ENCODE measurements at places on chromosomes 5 and 9.

DNA sequence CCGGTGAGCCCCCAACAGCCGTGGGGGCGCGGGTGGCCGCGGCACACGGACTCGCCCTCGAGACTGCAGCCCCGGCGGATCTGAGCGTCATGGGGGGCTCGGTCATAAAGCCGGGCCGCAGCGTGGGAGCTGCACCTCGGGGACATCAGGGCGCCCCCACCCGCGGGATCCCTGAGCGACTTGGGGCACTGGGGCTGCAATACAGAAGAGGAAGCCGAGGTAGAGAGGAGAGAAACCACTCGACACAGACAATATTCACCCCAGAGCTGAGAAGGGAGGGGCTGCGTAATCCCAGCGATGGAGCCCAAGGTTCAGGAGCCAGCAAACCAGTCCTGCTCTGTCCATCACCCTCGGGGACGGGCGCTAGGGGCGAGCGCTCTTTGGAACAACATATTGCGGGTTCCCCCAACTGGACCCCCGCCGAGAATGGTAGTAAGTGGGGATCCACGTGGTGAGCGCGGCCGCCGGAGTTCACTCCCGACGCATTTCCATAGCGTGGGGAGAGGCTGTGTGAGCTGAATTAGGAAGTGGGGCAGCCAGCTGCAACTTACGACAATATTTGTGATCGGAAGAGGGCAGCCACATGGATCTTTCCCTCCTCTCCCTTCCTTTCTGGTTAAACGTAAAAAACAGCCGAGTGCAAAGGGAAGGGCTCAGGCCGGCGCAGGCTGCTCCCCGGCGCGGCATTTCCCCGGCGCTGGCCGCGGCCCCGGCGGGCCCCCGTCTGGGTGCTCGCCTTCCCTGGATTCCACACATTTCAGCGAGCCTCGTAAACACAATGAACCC is 9.9 kb downstream of the PTCH1 start:
- DNase-seq, result no peak

GRCh38 chr5:164204338-164204946 is 699.0 kb downstream of the MAT2B start:
- no peak for DNase-seq

DNA sequence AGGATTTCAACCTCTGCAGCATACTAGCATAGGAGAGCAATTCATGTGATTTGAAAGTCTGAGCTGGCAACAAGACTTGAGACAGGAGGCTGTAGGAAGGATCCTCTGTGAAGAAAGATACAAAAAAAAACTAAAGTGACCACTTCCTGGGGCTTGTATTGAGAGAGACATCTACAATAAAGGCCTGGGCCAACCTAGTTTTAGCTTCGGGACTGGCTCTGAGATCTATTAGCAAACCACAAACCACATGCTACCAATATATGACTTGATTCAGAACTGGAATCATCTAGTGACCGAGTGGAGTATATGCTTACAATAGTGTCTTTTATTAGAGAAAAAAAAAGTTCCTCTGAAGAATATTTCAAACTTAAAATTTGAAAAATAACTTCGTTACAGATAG is 1448.9 kb upstream of the CDH6 start:
- DNase-seq, result no peak

GRCh38 chr5:170311511-170312300 is 14.1 kb upstream of the LCP2 start:
- DNase-seq, result no peak

DNA sequence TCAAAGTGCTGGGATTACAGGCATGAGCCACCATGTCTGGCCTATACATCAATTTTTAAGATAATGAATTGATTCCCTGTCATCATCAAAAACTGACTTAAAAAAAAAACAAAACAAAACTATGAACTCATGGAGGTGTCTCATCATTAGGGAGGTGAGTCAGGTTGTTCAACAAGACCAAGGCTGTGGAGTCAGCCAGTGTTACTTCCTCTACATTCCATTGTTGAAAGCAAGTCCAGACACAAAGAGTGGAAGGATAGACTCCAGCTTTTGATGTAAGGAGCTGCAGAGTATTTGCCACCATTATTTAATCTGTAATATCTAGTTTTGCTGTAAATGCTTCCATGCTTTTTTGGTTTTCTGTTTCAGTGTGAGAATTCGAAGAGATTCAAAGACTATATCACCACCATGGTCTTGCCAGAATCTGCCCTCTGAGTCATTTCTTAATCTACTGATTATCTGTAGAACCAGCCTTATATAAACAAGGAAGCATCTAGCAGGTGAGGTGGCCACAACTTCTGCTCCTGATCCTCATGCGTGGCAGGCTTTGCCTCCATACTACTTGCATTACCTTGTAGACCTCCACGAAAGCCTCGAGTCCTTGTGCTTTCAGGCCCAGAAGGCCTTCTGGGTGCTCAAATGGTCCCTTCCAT is 156.1 kb downstream of the FGF1 start:
- DNase-seq, result peak; percentile 59

- no peak for DNase-seq
These were observed 398.3 kb downstream of the IRX2 start for GRCh38 chr5:2353211-2353610.

GRCh38 chr5:148384380-148384737 is 601 bp downstream of the FBXO38 start:
- DNase-seq, result peak; percentile 14

DNA sequence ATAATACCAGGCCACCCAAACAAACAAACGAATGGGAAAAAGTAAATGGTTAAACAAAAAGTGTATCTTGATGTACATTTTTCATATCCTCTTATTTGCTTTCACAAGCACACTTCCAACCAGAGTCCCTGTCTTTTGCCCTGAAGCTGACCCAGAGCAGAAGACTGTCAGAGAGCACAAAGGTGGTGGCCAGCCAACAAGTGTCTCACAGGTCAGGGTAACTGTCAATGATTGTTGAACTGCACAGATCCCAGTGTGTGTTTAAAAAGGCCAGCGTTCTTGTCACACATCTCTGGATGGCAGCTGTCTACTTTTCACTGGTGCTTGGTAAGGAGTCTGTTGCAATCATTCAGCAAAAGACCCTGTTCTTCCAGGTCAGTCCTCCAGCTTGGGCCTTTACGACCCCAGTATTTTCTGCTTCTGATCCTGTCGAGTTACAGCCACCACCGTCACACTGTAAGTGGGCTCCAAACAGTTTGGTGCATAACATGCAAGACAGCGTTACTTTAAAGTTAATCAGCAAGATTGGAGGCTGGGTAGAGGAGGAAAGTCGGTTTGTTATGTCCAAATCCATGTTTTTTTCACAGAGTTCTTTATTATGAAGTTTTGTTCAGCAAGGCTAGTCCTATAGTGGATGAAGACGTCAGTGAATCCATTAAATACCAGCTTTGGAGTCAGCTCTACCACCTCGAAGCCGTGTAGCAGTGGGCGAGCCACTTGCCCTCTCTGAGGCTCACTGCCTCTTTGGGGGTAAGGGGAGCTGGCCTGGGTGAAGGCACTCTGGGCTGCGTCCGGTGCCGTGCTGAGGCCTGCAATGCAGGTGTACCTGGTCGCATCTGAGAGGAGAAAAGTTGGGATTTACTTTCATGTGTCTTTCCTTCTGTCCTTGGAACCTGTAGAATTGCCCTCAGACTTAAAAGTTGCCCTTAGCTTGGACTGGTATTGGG is 265.7 kb downstream of the AOPEP start:
- DNase-seq, result no peak

DNA sequence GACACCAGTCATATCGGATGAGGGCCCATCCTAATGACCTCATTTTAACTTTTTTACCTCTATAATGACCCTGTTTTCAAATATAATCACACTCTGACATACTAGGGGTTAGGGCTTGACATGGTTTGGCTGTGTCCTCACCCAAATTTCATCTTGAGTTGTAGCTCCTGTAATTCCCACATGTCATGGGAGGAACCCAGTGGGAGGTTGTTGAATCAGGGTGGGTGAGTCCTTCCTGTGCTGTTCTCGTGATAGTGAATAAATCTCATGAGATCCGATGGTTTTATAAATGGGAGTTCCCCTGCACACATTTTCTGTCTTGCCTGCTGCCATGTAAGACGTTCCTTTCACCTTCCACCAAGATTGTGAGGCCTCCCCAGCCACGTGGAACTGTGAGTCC is 71.8 kb downstream of the THBS4 start:
- DNase-seq, result no peak

GRCh38 chr5:140875085-140876065 is at the start of gene PCDHA12:
Gene PCDHA12 (plus strand): TSS chr5:140875308. CDS start chr5:140875473, 165 bp downstream.
- peak; percentile 83 for DNase-seq

GRCh38 chr5:598564-598890 is 13.6 kb upstream of the CEP72 start:
- no peak for DNase-seq

DNA sequence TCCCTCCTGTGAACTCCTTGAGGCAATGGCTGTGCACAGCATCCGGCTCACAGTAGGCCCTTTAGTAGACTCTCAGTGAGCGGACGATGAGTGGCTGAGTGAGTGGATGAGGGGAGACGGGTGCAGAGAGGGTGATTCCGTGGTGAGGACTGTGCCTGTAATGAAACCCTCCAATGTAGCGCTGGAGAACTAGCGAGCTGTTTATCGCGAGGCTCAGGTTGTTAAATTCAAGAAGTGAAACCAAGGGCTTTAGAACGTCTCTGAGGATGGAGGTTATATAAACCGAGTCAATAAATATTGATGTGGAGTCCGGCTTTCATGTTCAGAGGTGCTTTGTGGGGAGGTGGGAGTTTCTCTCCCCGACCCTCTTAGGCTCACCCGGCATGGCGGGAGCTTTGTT is 53.2 kb downstream of the NSG2 start:
- no peak for DNase-seq

DNA sequence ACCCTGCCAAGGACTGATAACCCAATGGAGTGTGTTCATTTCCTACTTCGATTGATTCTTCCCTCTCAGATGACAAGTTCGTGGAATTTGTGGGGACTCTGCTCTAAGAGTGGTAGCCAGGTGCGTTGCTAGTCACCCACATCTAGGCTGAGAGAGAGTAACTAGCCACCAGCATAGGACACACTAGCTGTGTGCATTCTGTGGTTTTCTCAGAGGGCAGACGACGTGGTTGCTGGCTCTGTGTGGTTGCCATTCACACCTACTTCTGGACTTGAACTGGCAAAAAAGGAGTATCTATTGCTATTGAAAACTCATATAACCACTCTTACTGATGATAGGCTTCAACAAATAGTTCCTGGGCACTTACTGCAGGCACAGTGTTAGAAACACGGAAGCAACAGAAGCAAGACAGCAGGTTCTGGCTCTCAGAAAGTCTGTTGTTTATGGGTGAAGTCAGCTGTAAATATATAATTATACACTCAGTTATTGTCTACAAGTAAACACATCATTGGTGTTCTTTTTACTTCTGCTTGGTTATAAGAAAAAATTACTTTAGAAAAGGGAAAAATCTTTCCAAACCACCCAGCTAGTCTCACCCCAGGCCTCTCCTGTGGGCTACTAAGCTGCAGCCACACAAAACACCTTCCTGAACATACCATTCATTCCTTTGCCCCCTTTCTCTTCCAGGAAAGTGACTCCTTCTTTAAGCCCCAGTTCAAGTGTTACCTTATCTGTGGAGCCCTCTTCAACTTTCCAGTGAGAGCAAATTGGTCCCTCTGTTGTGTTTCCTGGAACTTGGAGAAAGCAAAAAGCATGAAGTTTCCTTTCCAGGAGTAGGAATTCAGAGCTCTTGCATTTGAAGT is 151.1 kb upstream of the HAPLN1 start:
- no peak for DNase-seq

- no peak for DNase-seq
These were observed 460.4 kb upstream of the RORB start for GRCh38 chr9:74036549-74037231.

DNA sequence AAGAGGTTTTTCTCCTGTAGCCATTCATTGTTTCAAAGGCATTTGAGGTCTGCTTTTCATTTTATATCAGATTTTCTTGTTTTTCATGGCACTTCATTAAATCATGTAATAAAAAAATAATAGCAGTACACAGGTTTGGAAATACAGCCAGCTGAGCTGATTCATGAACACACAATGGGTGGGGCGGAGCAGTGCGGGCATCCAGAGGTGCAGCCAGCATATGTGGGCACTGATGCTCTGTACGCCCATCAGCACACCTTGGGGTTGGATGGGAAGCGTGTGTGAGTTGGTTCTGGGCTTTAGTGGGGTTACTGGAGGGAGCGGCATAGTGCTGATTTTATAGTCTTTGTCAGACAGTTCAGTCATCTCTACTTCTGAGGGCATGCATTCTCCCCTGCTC is 54.2 kb upstream of the IRX4 start:
- DNase-seq, result no peak
